Inflammatory macrophage (primary cell): ENCODE measurements at places on chromosomes 5 and 9.
A peak's percentile ranks its signal among the peaks of the same experiment; 100 is the strongest.

- no peak for DNase-seq
Measured at GRCh38 chr5:41683181-41683580, 172.8 kb upstream of the PLCXD3 start.

GRCh38 chr5:154697371-154697770 lies 57.8 kb upstream of the LARP1 start:
- DNase-seq: no peak

- DNase-seq: no peak
Measured at GRCh38 chr5:58404734-58405133, 55.2 kb downstream of the PLK2 start.

DNA sequence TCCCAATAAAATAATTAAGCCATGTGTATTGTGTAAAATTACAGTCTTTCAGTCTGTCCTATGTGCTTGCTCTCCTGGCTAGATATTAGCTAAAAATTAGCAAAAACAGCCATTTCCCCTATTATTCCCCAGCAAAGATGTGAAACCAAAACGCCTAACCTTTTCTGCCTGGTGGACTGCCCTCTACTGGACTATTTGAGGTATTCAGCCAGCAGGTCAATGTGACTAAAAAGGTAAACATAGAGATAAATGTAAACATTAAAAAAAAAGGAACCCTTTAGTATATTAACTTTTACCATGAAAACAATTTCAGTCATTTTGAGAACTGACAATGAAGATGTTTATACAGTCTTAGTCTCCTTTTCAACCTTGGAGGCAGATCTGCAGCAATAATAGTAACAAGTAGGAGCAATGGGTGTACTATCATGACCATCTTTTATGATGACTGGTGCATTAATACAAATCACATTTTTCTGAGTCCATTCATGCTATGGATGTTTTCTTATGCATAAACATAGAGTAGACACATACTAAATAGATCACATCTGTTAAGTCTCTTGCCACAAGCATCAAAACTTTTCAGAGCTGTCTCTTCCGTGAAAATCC lies 10.1 kb downstream of the ATG12 start:
- DNase-seq: peak; percentile 59
